ENCODE measurements at places on chromosomes 5 and 9.

- no peaks in the 10 kb centered on the region for H3K4me1 ChIP-seq
- no peak overlapping the region for H3K4me3 ChIP-seq
- no peaks in the 10 kb centered on the region for H3K36me3 ChIP-seq
- H3K27ac ChIP-seq = no peak overlapping the region
Measured at GRCh38 chr5:95102687-95103086, 182.2 kb downstream of the MCTP1 start.

GRCh38 chr5:132422720-132423437 is 53.4 kb downstream of the SLC22A5 start:
- peaks cover 100% of the 10 kb centered on the region for H3K4me1 ChIP-seq
- no peak for DNase-seq
- no peak overlapping the region for H3K4me3 ChIP-seq
- H3K27me3 ChIP-seq = no peaks in the 10 kb centered on the region
- peak overlapping the region; percentile 46 for H3K27ac ChIP-seq

GRCh38 chr5:56815658-56816545 is 553 bp downstream of the MAP3K1 start:
- H3K27me3 ChIP-seq = no peaks in the 10 kb centered on the region
- H3K4me1 ChIP-seq = peaks cover 50% of the 10 kb centered on the region
- H3K27ac ChIP-seq = peak overlapping the region; percentile 98
- no peaks in the 10 kb centered on the region for H3K36me3 ChIP-seq
- peak overlapping the region; percentile 72 for H3K4me3 ChIP-seq

DNA sequence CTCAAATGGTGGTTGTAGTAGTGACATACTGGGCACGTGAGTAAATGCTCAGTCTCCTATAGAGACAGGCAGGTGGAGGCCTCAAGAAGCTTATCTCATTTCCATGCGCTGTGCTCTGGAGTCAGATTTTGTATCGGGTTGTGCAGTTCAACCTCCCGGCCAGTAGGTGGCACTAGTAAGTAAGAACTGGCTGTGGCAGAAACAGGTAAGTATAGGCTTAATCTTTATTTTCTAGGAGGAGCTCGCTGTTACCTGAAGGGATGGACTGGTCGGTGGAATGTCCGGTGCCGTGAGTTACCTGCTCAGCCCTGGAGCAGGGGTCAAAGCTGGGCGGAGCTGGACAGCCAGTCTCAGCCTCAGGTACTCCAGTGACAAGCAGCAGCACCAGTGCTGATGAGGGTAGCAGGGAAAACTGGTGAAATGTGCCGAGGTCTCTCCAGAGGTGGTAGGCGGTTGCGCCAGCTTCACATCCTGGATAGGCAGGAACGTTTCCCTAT is 880.1 kb upstream of the SEMA6A start:
- H3K27ac ChIP-seq = no peak overlapping the region
- H3K27me3 ChIP-seq = no peaks in the 10 kb centered on the region
- H3K4me1 ChIP-seq = no peaks in the 10 kb centered on the region
- H3K36me3 ChIP-seq = no peaks in the 10 kb centered on the region
- peak; percentile 52 for DNase-seq

GRCh38 chr9:107215381-107215780 is 67.7 kb upstream of the RAD23B start:
- DNase-seq = no peak
- no peaks in the 10 kb centered on the region for H3K4me1 ChIP-seq
- no peaks in the 10 kb centered on the region for H3K36me3 ChIP-seq
- no peak overlapping the region for H3K27ac ChIP-seq

DNA sequence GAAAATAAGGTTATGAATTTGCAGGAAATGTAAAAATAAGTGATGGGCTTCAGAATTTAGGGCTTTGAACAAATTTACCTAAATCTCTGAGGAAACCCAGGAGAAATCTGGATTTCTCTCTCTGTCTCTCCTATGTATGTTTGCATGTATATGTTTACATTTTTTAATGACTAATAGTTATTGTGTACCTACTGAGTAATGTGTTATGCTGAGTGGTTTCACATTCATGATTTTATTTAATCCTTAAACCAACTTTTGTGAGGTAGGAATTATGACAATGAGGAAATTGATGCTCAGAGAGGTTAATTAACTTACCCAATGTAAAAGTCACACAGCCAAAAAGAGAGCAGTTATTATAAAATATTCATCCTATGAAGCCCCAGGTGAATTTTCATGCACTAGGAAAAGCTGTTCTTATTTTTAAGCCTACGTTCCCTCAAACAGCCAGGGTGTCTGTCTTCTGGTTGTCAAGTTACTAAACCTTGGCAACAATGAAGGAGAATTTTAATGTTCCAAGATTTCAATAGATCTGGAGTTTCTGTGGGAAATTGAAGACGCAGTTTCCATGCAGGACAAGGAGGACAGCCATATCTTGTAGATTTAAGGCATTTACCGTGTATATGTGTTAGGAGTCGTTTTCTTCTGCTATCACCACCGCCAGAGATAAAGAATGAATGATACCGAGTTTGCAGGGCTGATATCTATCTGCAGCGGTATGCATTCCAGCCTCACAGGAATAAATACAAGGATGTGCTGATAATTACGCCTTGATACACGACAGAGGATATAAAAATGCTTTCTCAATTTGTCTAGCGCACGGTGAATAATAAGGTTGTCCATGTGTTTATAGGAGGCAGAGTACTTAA is 484.8 kb downstream of the ZSWIM6 start:
- H3K36me3 ChIP-seq = no peaks in the 10 kb centered on the region
- no peak for DNase-seq
- H3K27me3 ChIP-seq = no peaks in the 10 kb centered on the region
- no peak overlapping the region for H3K4me3 ChIP-seq
- H3K27ac ChIP-seq = no peak overlapping the region

GRCh38 chr9:79164406-79164805 is 407.4 kb upstream of the TLE4 start:
- H3K27ac ChIP-seq = no peak overlapping the region
- no peak overlapping the region for H3K4me3 ChIP-seq
- H3K4me1 ChIP-seq = no peaks in the 10 kb centered on the region
- no peaks in the 10 kb centered on the region for H3K27me3 ChIP-seq
- no peak for DNase-seq
- no peaks in the 10 kb centered on the region for H3K36me3 ChIP-seq

DNA sequence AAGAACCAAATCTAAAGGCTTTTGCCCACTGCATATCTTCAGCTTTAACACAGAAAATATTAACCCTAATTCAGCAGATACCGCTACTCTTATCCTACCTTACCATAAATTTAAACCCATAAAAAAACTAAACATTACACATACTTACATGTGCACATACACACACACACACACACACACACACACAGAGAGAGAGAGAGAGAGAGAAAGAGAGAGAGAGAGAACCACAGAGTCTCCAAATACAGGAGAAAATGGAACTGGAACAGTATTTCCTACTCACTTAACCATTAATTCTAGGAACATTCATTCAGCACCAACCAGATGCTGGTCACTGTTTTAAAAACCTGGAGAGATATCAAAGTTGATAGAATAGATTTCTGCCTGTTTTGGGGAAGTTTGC is 53.7 kb downstream of the EFNA5 start:
- no peak overlapping the region for H3K4me3 ChIP-seq
- no peaks in the 10 kb centered on the region for H3K4me1 ChIP-seq
- no peaks in the 10 kb centered on the region for H3K36me3 ChIP-seq

GRCh38 chr5:60223342-60223741 is 329.8 kb upstream of the PDE4D start:
- H3K27me3 ChIP-seq = no peaks in the 10 kb centered on the region
- H3K27ac ChIP-seq = no peak overlapping the region
- H3K36me3 ChIP-seq = no peaks in the 10 kb centered on the region
- DNase-seq = no peak
- no peaks in the 10 kb centered on the region for H3K4me1 ChIP-seq

- H3K36me3 ChIP-seq = no peaks in the 10 kb centered on the region
- H3K27me3 ChIP-seq = no peaks in the 10 kb centered on the region
- no peak overlapping the region for H3K4me3 ChIP-seq
- H3K4me1 ChIP-seq = no peaks in the 10 kb centered on the region
Measured at GRCh38 chr5:120873083-120873482, 409.0 kb downstream of the PRR16 start.

- no peak overlapping the region for H3K27ac ChIP-seq
- H3K4me1 ChIP-seq = no peaks in the 10 kb centered on the region
- H3K36me3 ChIP-seq = no peaks in the 10 kb centered on the region
- H3K27me3 ChIP-seq = no peaks in the 10 kb centered on the region
- no peak for DNase-seq
Measured at GRCh38 chr5:81065492-81065891, 105.3 kb downstream of the RASGRF2 start.

DNA sequence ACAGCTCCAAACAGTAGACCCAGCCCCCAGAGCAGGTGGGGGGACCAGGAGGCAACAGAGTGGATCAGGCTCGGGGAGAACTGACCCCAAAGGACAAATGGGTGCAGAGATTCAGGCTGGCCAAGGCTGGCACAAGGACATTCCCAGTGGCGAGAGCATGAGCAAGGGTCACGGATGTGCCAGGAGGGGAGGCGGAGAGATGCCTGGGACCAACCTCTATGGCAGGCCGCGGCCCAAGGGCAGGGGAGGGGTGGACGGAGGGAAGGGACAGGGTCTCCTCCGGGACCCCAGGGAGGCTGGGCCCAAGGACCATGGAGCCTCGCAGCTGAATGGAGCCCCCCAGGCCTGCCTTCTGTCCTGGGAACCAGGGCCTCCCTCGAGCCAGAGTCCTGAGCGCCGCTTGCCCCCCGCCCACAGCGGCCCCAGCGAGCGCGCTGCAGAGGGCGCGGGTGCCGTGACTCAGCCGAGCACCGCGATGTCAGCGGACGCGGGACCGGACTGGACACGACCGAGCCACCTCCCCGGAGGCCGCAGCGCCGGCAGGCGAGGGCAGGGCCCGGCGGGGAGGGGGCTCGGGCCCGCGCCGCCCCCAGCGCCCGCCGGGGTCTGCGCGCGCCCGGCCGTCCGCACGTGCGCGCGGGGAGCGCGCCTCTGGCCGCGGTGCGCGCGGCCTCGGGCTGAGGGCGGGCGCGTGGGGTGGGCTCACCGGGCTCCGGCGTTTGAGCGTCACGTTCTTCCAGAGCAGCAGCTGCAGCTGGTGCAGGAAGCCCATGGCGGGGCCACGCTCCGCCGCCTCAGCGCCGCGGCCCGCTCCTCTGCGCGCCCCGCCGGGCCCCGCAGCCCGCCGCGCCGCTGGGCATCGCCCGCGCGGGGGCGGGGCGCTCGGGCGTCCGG is at the start of gene ABCA2:
Gene ABCA2, minus strand, starts transcription at position 869 of the 894 bp plus-strand sequence. Its CDS starts 97 bp downstream, at position 772.
- H3K27me3 ChIP-seq = no peaks in the 10 kb centered on the region
- peaks cover 52% of the 10 kb centered on the region for H3K4me1 ChIP-seq
- peak within 1 kb of the TSS; percentile 49 for H3K4me3 ChIP-seq
- no peak for DNase-seq
- peak within 1 kb of the TSS; percentile 84 for H3K27ac ChIP-seq

Data from left lung (tissue), 14 donors.